ENCODE measurements at places on chromosomes 12 and 14. TPM values are rescaled to one million over a fixed set of nuclear protein-coding genes. Genes with fewer than 3 reads are reported as not detected.

Gene GALNT8
- 0.15 TPM for total RNA-seq

Gene DHRS4
- 53.3 TPM for total RNA-seq

Gene DGKA
- 33.3 TPM for total RNA-seq

Gene NOC4L
- 22.4 TPM for total RNA-seq

Gene SNAPC1
- 11.1 TPM for total RNA-seq

Gene DEGS2
- not detected for total RNA-seq

Measured in bronchus fibroblast of lung (primary cell).